ENCODE measurements at places on chromosomes 4 and X.
A peak's percentile ranks its signal among the peaks of the same experiment; 100 is the strongest.

GRCh38 chr4:165207431-165208220 is at the start of gene KLHL2:
Gene KLHL2 (plus strand): TSS chr4:165207561. CDS start chr4:165207877, 316 bp downstream.
- no peak for DNase-seq

DNA sequence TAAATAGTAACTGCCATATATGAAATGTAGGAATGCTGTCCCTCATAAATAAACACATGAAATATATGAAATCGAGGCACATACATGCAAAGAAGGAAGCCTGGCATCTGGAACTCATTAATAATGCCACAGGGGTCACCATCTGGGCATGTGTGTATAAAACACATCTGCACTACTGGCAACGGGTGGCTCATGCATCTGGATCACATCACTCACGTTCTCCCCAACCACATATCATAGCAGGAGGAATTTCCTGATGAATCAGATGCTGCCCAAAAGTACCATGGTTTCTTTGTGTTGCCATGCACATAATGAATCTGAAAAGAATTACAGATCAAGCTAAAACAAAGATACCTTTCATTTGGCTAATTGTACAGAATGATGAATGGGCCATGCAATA is 28.6 kb downstream of the RNF175 start:
- DNase-seq = no peak

GRCh38 chrX:80237072-80237471 is 183.2 kb upstream of the TENT5D start:
- DNase-seq = no peak

DNA sequence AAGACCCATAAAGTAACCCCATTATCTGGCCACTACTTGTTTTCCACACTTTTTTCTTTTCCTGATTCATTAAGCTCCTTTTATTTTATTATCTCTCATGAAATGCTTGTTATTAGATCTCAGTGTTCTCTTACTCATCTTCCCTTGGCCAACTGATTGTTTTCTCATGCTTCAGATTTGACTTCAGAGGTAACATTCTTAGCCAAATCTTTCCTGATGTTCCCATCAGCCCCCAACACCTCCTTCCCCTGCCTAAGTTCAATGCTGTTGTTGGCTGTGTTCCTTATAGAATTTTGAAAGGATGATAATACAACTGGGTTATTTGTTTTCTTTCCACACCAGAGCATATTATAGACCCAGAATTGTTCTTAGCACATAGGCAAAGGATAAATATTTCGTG is 75.6 kb downstream of the BMPR1B start:
- no peak for DNase-seq

DNA sequence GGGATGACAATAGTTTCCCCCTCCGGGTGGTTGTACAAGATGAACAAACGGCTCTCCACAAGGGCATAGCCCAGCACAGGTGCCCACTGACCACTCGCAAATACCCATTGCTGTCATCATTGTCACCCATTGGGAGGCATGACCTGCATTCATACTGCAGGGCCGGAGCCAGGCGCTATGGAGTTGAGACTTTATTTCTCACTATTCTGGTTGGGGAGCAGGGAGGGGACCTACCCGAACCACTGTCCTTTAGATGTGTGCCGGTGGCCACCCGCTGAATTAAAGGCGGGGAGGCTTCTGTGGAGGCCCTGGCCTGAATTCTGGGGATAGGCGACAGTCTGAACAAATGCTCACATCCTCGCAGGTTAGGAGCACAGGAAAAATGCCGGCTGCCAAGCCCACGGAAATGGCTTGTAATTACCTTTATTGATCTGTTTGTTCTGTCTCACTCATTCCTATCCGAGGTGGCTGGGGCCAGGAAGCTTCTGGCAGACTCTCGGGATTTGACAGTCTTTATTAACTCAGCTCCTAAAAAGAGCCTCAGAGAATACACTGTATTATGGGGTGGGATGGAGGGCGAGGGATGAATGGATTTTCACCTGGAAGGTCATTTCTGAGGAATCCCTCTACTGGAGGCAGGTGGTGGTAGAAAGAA is 125.1 kb upstream of the PSAPL1 start:
- DNase-seq = no peak

DNA sequence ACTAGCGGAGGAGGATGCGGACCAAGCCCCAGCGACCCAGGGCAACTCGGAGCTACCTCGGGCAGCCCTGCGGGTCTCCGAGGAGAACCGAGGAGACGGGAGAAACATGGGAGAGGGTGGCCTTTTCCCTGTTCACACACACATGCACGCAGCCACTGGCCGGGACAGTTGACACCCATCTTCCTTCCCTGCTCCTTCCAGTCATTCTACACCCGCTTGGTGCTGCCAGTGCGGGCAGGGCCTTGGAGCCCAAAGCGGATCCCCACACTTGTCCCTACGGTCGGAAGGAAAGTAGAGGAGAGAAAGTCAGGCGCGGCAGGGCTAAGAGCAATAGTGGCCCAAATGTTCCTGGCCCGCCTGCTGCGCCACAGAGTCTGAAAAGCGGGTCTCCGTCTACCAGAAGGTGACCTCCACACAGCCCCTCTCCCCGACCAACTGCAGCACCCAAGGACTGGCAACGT is 1.1 kb upstream of the PPP3CA start:
- no peak for DNase-seq

GRCh38 chr4:108227923-108228322 is 59.2 kb upstream of the LEF1 start:
- no peak for DNase-seq

DNA sequence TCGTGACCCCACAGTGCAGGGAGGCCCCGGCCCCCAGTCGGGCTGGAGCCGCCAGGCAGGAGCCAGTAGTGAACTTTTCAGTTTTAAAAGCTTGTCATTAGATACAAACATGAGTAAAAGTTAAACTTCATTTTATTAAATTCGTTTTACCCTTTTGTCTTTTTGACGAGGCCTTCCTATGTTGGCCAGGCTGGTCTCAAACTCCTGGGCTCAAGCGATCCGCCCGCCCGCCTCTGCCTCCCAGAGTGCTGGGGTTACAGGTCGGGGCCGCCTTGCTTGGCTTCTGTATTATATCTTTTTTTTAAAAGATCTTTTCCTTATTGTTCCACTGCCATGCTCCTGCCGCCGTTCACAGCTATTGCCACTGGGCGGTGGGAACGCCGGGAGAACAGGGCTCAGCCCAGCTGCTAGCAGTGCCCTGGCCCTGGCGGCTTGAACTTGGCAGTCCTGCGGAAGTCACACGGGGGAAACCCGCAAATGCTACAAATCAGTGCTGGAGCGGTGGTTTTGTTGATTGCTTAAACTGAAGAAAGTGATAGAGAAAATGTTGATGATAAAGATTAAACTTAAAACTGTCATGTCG is 968 bp upstream of the NELFA start:
- peak; percentile 39 for DNase-seq

DNA sequence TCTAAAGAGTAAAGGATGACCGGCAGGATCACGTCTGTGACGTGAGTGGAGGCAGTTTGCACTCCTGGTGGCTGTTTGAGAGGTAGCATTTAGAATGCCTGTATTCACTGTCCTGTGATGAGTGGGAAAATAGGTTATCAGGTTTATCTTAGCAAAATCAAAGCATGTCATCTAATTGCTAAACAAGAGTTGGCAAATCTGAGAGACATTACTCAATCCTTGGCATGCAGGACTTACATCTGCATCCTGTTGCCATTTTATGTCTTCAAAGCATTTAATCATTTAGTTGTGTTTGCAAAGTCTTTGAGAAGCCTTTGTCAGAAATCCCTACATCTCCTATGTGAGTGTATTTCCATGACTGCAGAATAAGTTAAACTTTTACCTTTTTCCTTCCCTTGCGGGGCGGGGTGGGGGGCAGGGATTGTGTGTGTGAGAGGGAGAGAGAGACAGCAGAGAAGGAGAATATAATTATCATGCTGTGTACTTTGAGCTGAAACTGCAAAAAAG is 41.4 kb upstream of the MSANTD1 start:
- no peak for DNase-seq

DNA sequence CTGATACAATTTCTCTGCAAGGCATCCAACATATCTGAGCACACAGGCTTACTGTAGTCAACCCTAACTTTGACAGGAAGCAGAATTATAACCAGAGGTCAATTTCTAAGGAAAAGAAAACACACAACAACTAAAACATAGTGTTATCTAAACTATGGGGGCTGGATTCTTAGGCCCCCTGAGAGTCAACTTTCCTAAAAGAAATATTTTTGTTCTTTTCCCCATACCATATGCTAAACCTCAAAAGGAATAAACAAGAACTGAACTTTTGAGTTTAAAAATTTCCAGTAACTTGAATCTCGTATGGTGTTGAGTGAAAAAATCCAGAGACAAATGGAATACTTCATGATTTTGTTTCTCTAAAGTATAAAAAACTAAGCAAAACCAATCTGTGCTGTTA is 42.9 kb downstream of the ATXN3L start:
- no peak for DNase-seq

DNA sequence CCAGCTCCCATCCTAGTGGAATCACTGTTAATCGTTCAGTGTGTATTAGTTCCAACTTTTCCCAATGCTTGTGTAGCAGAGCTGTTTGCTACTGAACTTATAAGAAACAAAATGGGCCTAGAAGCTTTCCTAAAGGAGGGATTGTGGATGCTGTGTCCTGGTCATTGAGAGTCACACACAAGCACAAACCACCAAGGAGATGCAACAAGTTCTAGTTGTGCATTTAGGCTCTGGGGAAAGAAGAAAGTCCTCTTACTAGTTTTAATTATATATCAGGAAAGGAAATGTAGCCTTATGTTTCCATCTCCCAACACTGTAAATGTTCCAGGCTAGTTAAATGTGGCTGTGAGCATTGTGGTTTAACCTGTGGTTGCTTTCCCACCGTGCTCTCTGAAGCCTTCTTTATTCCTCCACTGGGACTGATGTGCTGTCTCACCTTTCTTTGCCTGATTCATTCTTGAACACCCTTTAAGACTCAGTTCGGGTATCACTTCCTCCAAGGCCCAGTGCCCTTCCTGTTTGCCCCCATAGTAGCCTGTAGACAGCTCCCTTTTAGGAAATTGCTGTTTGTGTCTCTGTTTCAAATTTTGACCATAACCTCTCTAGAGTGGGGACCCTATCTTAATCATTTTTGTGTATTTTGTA is 34.3 kb downstream of the ATP10D start:
- DNase-seq = no peak

DNA sequence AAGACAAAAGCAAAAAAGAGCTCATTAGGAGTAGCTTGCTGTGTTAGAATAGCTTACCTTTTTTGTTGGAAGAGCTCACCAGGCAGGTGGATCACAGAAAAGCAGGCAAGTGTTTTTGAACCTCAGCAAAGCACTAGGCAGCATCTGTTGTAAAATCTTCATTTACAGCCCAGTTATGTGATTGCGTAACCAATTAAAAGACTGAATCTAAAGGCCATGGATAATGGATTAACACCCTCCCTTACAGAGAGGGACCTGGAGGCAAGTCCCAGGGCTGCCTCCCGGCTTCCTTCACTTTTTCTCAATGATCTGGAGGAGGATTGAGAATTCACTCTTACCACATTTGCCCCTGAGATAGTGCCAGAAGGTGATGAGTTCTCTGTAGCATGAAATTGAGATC is 51.1 kb downstream of the MAMLD1 start:
- DNase-seq = no peak

DNA sequence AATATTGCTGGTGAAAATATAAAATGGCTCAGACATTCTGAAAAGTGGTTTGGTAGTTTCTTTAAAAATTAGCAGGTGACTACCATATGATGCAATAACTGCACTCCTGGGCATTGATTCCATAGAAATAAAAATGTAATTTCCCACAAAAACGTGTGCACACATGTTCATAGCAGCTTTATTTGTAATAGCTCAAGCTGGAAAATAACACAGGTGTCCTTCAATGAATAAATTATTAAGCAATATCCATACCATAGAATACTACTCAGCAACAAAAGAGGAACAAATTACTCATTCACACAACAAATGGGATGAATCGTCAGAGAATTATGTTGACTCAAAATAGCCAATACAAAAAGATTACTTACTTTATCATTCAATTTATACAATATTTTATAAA is 893.7 kb upstream of the SLIT2 start:
- no peak for DNase-seq

DNA sequence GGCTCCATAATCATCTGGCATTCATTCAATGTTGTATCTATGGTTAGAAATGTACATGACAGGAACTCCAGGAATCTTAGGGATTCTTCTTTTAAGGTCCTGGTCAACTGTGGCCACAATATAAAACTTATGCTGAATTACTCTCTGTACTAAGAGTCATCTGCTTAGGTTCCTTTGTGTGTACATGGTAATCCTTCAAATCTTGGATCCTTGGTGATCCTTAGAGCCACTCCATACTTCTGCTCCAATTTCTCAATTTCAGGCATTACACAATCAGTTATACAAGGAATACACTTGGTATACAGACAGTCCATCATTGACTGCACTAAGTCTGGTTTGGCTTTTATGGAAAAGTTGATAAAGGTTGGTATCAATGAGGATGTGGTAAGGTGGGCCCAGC is 5.8 kb downstream of the SRD5A3 start:
- DNase-seq = no peak

GRCh38 chr4:92519727-92520126 is 216.0 kb downstream of the GRID2 start:
- no peak for DNase-seq

- no peak for DNase-seq
These were observed 61.7 kb upstream of the CT45A1 start for GRCh38 chrX:135651647-135652295.

- no peak for DNase-seq
These were observed 120.4 kb downstream of the NDST3 start for GRCh38 chr4:118154649-118155048.

DNA sequence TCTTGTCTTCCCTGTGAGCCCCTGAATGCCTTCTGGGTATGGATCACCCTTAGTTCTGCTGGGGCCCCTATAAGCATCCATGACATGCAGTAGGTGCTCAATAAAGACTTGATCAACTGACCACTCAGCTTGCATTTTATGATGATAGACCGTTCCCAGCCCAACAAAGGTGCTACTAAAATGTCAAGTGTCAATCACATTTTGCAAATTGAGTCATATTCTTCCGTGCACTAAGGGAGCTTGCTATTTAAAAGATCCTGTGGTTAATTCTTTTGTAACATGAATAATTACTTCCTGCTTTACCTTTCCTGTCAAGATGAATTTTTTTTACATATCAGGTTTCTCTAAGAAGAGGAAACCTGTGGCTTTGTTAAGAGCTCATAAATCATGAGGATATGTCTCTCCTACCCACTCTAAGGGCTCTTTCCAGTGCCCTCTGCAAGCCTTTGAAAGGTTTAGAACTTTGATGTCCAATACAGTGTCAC is 47.6 kb downstream of the SH3KBP1 start:
- no peak for DNase-seq

DNA sequence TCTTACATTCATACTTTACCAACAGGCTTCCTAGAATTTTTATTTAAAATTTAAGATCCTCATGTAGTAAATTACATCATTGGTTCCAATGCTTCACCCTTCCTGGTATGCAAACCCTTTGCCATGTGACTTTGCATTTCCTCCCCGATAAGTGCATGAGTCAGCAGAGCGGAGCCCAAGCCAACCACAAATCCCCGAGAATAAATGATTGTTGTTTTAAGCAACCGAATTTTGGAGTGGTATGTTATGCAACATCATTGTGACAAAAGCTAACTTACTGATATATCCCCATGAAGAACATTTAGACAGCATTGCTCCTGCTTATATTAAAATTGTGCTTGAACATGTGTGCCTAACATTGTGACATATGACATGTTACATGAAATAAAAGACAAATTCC is 199.4 kb upstream of the DDX53 start:
- no peak for DNase-seq

- no peak for DNase-seq
These were observed 75.2 kb downstream of the PSAPL1 start for GRCh38 chr4:7359400-7360062.

GRCh38 chr4:145830699-145831098 is 107.9 kb downstream of the ZNF827 start:
- no peak for DNase-seq

Data from stimulated activated CD8-positive, alpha-beta memory T cell treated with anti-CD3 and anti-CD28 coated beads, Interleukin-7, amount 100 ng/mL, for 4 hours (primary cell).